ENCODE measurements at places on chromosomes 6 and 20. TPM values are rescaled to one million over a fixed set of nuclear protein-coding genes. Genes with fewer than 3 reads are reported as not detected.

DNA sequence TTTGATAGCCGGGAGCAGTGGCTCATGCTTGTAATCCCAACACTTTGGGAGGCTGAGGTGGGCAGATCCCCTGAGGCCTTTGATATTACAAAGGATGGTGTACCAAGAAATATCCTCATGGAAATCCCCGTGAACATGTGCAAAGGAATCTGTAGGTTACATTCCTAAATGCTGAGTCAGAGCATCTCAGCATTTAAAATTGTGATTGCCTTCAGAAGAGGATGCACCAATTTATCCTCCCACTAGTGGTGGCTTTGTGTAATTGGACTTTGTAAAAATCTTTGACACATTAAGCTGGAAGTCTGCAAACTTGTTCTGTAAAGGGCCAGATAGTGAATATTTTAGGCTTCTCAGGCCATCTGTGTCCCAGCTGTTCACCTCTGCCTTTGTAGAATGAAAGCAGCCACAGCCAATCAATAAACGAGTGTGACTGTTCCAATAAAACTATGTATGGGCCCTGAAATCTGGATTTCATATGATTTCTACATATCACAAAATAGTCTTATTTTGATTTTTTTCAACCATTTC, 11.8 kb downstream of the TMEM14B start:
- H3K36me3 ChIP-seq = peaks cover 29% of the 10 kb centered on the region
- H3K27ac ChIP-seq = peak overlapping the region; percentile 60
- H3K27me3 ChIP-seq = no peaks in the 10 kb centered on the region
- H3K4me1 ChIP-seq = peaks cover 35% of the 10 kb centered on the region

DNA sequence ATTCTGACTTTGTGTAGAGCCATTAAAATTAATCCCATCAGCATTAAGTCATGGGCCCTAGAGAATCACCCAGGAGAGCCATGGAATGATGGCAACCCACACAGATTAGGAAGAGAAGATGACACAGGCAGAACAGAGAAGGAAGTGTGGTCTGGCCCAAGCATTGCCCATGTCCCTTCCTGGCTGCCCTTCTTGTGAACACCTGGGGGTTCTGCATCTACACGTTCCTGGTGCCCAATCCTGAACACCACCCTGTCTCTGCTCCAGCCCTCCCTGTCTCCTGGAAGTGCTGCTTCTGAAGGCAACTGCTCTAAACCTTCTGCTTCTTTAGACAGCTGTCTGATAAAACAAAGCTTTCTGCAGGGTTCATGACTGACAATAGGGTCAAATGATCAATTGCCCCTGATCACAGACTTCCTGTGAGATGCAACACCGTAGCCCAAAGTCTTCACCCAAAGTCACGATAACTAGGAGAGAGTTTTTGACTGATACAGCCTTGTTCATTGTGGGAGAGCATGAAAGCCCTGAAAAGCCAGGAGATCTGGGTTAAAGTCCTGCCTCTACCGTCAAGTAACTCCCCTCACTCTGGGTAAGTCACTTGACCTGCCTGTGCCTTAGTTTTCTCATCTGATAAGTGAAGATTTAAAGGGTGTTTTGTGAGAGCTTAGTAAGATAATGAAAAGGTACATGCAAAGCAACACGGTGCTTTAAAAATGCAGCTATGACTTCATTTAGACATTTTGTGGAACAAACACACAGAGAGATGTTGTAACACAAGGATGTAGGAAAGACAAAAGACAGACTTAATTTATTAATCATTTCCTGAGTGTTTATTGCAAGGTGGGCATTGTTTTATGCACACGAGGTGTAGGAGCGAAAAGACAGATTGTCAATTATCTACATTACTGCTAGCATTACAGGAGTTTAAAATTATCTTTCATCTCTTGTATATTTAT, 291.2 kb upstream of the STXBP5 start:
- no peaks in the 10 kb centered on the region for H3K36me3 ChIP-seq
- H3K4me1 ChIP-seq = peaks cover 4% of the 10 kb centered on the region
- H3K27me3 ChIP-seq = peaks cover 8% of the 10 kb centered on the region
- H3K4me3 ChIP-seq = no peak overlapping the region
- H3K27ac ChIP-seq = no peak overlapping the region

- no peaks in the 10 kb centered on the region for H3K4me1 ChIP-seq
- no peak overlapping the region for H3K27ac ChIP-seq
- no peaks in the 10 kb centered on the region for H3K36me3 ChIP-seq
- DNase-seq = no peak
Measured at GRCh38 chr6:132247381-132248159, 153.7 kb downstream of the MOXD1 start.

DNA sequence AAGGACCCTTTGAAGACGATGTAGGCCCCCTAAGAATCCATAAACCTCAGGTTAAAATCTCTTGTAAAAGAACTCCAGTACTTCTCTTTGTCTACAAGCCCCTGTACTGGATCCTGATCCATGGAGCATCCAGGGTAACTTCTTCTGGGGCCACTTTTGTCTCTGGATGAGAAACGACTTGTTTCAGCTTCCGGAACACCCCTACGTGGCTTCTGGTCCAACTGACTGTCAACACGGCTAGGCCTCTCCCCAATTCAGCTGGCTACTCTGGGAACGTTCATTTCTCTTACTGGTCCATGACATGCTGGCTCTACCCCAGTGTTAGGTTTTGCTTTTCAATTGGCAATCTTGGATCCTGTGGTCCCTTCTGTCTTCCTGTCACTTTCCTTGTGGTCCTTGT, 198.0 kb downstream of the BACH2 start:
- no peaks in the 10 kb centered on the region for H3K27me3 ChIP-seq
- H3K27ac ChIP-seq = peak overlapping the region; percentile 86
- no peak for DNase-seq

GRCh38 chr6:63930848-63931247, 295.2 kb downstream of the PHF3 start:
- no peak overlapping the region for H3K4me3 ChIP-seq
- no peaks in the 10 kb centered on the region for H3K27me3 ChIP-seq
- no peak for DNase-seq
- H3K36me3 ChIP-seq = no peaks in the 10 kb centered on the region
- H3K27ac ChIP-seq = no peak overlapping the region

GRCh38 chr6:41428336-41428995, 93.1 kb downstream of the NCR2 start:
- H3K4me1 ChIP-seq = peaks cover 15% of the 10 kb centered on the region
- peak overlapping the region; percentile 57 for H3K4me3 ChIP-seq
- no peaks in the 10 kb centered on the region for H3K36me3 ChIP-seq
- H3K27ac ChIP-seq = no peak overlapping the region
- H3K27me3 ChIP-seq = peaks cover 45% of the 10 kb centered on the region

GRCh38 chr6:44661221-44662008, 273.9 kb downstream of the CDC5L start:
- DNase-seq = no peak
- no peak overlapping the region for H3K27ac ChIP-seq
- no peak overlapping the region for H3K4me3 ChIP-seq
- no peaks in the 10 kb centered on the region for H3K4me1 ChIP-seq
- H3K27me3 ChIP-seq = no peaks in the 10 kb centered on the region
- H3K36me3 ChIP-seq = no peaks in the 10 kb centered on the region

DNA sequence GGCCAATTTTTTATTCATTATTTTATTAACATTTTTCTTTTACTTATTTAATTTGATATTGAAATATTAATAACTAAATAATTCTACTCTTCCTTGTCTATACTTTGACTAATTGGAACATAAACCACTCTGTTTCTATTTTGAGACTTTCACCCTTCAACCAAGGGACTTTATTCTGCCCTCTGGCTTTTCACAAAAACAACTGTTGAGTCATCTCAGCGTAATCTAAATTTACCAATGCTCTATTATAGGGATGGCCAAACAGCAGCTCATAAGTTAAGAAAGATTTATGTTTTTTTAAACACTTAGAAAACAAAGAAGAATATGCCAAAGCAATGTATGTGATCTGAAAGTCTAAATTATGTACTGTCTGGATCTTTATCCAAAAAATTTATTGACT, 46.7 kb downstream of the DOP1A start:
- H3K27ac ChIP-seq = no peak overlapping the region
- no peak for DNase-seq
- H3K27me3 ChIP-seq = no peaks in the 10 kb centered on the region
- H3K4me3 ChIP-seq = no peak overlapping the region
- peaks cover 27% of the 10 kb centered on the region for H3K36me3 ChIP-seq
- no peaks in the 10 kb centered on the region for H3K4me1 ChIP-seq

DNA sequence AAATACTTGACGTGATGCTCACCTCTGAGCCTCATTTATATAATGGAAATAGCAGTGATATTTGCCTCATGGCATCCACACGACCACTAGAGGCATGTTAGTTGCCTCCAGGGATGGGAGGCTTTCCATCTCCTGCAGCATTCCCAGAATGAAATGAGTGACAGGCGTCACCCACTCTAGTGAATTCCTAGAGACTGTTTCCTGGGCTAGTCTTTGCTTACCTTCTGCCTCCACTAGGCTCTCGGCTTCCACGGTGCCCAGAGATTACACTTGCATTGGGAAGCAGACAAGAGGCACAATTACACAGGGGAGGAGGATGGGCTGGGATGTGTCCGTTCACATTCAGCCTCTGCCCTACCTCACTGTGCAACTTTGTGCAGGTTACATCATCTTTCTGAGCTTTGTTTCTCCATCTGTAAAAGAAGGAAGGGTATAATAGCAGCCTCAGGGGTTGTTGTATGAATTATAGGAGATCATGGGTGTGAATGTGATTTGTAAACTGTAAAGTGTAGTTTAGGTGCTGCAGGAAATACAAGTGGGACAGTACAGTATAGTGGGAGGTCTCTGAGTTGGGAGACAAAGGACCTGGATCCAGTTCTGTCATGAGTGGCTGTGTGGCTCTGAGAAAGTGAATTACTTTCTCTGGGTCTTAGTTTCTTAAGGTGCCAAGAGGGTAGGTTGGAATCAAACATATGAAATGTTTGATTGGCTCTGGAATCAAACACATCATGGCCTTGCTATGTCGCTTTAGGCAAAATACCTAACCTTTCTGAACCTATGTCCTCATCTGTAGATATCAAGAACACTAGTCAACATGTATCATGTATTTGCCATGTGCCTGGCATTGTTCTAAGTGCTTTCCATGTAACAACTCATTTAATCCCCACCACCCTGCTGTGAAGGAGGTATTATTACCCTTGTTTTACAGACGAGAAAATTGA, 3.6 kb upstream of the VSTM2L start:
- peaks cover 42% of the 10 kb centered on the region for H3K27me3 ChIP-seq
- H3K4me1 ChIP-seq = peaks cover 22% of the 10 kb centered on the region
- H3K36me3 ChIP-seq = no peaks in the 10 kb centered on the region

DNA sequence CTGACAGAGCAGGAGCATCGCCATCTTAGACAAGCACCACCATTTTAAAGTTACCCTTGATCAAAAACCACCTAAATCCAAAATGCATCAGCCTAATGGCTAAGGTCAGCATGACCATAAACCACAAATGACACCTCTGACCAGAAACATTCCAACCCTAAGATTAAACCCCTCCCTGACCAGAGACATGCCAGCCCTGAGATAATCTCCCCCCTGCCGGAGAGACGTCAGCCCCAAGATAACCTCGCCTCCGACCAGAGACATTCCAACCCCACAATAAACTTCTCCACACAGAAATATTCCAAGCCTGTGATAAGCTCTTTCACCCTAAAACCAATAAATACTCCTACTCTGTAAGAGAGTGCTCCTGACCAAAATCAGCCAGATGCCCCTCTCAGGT, 53.5 kb downstream of the PXDC1 start:
- H3K27me3 ChIP-seq = peaks cover 2% of the 10 kb centered on the region
- H3K4me3 ChIP-seq = no peak overlapping the region
- no peaks in the 10 kb centered on the region for H3K4me1 ChIP-seq
- DNase-seq = no peak
- H3K27ac ChIP-seq = no peak overlapping the region
- no peaks in the 10 kb centered on the region for H3K36me3 ChIP-seq

GRCh38 chr6:42522942-42523814, 40.7 kb upstream of the UBR2 start:
- DNase-seq = no peak
- no peaks in the 10 kb centered on the region for H3K27me3 ChIP-seq
- H3K4me3 ChIP-seq = no peak overlapping the region
- H3K4me1 ChIP-seq = no peaks in the 10 kb centered on the region
- H3K36me3 ChIP-seq = no peaks in the 10 kb centered on the region
- no peak overlapping the region for H3K27ac ChIP-seq

GRCh38 chr6:33161354-33162331, 30.6 kb downstream of the COL11A2 start:
- no peaks in the 10 kb centered on the region for H3K36me3 ChIP-seq
- DNase-seq = peak; percentile 81
- H3K27me3 ChIP-seq = peaks cover 3% of the 10 kb centered on the region
- H3K4me1 ChIP-seq = peaks cover 14% of the 10 kb centered on the region

DNA sequence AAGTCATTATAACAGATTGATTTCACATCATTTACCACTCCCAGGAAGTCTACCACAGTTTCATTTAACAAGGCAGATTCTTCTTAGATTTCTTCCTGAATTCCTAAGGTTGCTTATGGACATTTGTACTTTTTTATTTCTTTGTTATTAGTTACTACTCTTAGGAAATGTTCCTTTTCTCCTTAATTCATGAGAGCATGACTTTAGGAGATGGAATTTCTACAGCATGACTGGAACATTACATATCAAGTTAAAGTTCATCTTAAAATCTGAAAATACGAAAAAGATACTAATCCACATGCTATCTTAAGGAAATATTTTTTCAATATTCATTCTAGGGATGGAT, 22.3 kb downstream of the CNKSR3 start:
- peaks cover 7% of the 10 kb centered on the region for H3K27me3 ChIP-seq
- no peak overlapping the region for H3K27ac ChIP-seq
- no peak for DNase-seq
- no peak overlapping the region for H3K4me3 ChIP-seq
- H3K4me1 ChIP-seq = no peaks in the 10 kb centered on the region

- H3K4me3 ChIP-seq = peak within 1 kb of the TSS; percentile 88
- peak within 1 kb of the TSS; percentile 85 for H3K27ac ChIP-seq
- H3K4me1 ChIP-seq = peaks cover 72% of the 10 kb centered on the region
Measured at GRCh38 chr6:33073431-33073871, at the start of gene HLA-DPA1. TSS of gene HLA-DPA1 (minus strand) at chr6:33073649.

DNA sequence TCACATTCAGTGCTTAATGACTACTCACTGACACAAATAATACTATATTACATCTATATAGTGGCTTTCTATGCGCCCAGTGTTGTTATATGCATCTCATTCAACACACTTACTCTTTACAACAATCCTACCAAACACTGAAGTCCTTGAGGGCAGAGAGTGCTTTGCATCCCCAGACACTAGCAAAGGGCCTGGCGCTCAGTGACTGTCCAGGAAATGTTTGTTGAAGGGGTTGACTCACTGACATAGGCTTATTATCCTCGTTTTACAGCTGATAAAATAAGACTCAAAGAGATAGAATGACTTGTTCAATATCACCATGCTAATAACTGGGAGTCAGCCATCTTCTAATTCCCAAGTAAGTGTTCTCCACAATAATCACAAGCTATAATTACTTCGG, 163.3 kb downstream of the ARHGAP18 start:
- no peak overlapping the region for H3K4me3 ChIP-seq
- H3K36me3 ChIP-seq = no peaks in the 10 kb centered on the region
- no peak overlapping the region for H3K27ac ChIP-seq
- peaks cover 4% of the 10 kb centered on the region for H3K4me1 ChIP-seq

The CRISP2 gene
- total RNA-seq = not detected

The SCUBE3 gene
- not detected for total RNA-seq

The PGBD1 gene
- total RNA-seq = 2.4 TPM

The C20orf141 gene
- total RNA-seq = not detected

The EPHA7 gene
- not detected for total RNA-seq

The POU5F1 gene
- total RNA-seq = 1.6 TPM

The MLN gene
- total RNA-seq = not detected

The SLC22A7 gene
- total RNA-seq = not detected

The OR2H1 gene
- not detected for total RNA-seq

The SLC17A2 gene
- not detected for total RNA-seq

The COL9A1 gene
- not detected for total RNA-seq

The ENPP3 gene
- total RNA-seq = 0.44 TPM
